Fibroblast of lung (primary cell): ENCODE measurements at places on chromosomes 16 and 17. TPM values are rescaled to one million over a fixed set of nuclear protein-coding genes. Genes with fewer than 3 reads are reported as not detected.

GRCh38 chr17:12107905-12108304, 87.2 kb downstream of the MAP2K4 start:
- DNase-seq: peak; percentile 46

DNA sequence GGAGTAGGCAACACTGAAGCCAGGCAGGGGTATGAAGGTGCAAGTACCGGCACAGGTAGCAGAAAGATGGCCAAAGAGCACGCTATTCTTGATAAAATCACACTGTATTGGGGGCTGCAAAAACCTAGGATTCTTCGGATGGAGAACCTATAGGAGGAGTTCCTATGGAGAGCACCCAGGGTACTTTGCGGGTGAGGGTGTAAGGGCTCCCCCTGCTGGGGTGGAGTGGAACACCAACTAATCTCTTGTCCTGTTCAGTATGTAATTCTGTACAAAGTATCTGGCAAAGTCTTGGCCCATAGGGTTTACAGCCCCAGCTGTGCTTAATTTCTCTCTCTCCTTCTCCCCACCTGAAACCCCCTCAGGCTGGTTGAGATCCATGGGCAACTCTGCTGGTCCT, 393.1 kb upstream of the ASIC2 start:
- no peak for DNase-seq

GRCh38 chr17:21463779-21464407, 87.7 kb downstream of the KCNJ12 start:
- DNase-seq: peak; percentile 2

GRCh38 chr16:86384263-86384649, 126.1 kb upstream of the FOXF1 start:
- no peak for DNase-seq

DNA sequence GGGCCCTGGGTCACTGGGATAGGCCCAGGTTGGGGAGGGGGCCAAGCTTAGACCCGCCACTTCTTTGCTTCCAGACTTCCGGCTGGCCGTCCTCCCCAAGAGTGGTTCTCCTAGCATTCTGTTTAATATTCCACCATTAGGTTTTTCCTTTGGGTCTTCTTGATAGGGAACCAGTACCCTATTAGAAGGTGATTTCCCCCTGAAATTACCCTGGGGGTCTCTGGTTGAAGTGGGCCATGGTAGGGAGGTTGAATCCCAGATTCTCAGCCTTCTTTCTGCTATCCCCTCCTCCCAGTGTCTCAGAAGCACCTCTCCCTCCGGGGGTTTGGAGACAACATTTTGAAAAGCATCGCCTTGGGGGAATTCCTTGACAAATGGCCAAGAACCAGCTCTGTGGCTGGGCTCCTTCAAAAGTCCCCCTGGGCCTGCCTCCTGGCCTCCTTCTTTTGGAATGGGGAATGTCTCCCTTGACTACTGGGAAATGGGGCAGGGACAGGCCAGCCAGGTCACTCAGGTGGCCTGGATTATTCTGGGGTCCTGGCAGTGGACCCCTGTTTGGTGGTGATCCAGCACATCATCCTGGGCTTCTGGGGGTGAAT, 5.7 kb downstream of the LASP1 start:
- DNase-seq: no peak

DNA sequence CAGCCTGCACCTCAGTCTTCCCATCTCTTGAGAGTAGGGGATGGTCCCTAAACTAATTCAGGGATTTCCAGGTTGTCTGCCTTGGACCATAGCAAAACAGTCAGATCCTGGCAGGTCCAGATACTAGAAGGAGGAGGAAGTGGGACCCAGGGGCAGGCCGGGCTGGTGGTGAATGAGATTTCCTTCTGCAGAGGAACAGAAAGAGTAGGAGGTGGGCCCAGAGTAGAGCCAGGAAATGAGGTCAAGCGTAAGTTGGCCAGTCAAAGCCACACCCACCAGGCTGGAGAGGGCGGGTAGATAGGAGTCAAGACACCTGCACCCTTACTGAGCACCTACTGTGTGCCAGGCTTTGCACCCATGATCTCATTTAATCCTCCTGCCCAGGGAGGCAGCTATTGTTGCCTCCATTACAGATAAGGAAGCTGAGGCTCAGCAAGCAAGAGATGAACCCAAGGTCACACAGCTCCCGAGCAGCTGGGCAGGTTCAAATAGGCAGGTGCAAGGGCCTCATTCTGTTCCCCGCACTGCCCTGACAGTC, 2.6 kb downstream of the CDH5 start:
- DNase-seq: no peak

DNA sequence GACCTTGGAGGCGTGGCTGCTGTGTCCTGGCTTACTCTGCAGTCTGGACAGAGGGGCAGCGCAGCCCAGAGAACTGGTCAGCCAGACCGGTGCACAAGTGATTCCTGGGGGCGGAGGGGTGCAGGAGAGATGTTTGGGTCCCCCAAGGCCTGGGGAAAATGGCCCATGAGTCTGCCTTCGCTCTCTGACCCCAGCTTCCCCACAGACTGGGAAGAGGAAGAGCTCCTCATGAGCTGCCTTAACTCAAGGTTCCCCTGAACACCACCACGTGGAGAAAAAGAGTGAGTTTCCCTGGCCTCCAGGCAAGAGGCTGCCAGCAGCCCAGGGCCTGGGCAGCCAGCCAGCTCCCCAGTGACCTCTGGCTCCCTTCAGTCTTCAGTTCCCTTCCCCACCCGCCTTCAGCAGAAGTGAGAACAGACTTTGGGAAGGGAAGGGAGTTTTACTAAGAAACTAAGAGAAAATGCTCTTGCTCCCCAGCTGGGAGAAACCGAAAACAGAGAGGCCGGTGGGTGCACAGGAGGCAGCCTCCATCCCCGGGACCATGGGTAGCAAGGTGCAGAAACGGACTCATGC, 2.0 kb upstream of the C17orf99 start:
- peak; percentile 96 for DNase-seq

DNA sequence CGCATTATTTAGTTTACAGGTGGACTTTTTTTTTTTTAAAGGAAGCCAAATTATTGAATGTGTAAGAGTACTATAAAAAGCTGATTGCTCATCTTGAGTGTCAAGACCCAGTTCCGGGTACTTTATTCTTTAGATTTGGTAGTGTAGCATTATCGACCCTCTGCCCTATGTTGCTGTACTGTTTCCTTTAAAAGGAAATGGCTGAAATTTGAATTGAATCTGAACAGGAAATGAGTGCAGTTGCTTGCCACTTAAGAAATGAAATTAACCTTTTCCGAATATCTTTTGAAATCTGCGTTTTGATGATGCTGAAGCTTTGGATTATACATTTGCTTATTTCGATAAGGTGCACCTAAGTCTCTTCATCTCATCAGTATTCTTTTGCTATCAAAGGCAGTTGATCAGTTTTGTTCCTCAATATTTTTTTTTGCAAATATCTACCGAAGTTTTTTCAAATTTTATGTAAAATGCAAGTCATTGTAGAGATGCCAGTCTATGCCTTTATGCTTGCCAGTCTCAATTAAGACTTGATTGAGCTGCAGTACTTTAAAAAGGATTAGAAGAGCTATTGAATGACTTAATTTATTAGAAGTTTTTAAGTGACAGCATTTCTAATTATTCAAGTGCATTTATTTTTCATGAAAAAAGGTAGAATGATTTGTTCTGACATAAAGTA, 1.8 kb downstream of the GGNBP2 start:
- DNase-seq: no peak

DNA sequence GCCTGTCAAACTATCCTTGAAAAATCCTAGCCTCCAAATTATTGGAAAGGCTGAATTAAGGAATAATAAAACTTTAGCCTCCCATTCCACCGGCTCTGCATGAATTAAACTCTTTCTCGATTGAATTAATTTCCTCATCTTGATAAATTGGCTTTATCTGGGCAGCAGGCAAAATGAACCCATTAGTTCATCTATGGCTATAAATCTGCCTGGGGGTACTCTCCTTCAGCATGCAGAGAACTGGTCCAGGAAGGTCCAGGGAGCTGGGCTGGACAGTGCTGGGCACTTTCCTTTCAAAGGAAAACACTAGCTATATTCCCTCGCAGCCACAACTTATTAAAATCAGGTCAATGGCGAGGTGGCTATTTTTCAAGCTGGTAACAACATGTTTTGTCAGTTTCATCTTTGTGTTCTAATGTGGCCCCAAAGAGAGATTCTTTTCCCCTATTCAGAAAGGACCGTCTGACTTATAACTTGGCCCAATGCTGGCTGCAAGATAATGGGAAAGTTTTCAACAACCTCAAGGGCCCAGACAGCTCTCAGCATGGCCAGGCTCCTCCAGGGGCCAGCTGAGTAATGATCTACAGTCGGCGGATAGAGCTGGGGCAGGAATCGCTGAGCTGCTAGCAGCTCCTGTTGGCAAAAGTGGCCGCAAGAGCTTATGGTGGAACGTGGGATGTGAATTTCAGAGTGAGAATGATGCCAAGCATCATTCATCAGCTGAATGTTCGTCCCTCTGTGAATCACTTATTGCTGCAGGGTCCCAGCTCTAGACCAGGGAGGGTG, 326.9 kb downstream of the SLC39A11 start:
- DNase-seq: no peak

Gene IL34
- 0.45 and 0.70 TPM in 2 replicates for polyA plus RNA-seq

Gene KRTAP9-2
- polyA plus RNA-seq: not detected in 2 replicates

Gene LRRC37A
- 0.45 and 0.84 TPM in 2 replicates for polyA plus RNA-seq

Gene KRT24
- polyA plus RNA-seq: not detected in 2 replicates
